Naive thymus-derived CD4-positive, alpha-beta T cell (primary cell): ENCODE measurements at places on chromosomes 11 and 22. TPM values are rescaled to one million over a fixed set of nuclear protein-coding genes. Genes with fewer than 3 reads are reported as not detected.

GRCh38 chr11:47268448-47269001 is 1.4 kb upstream of the MADD start:
- H3K4me1 ChIP-seq: peaks cover 43% of the 10 kb centered on the region
- H3K36me3 ChIP-seq: no peaks in the 10 kb centered on the region
- DNase-seq: no peak
- peak overlapping the region; percentile 65 for H3K4me3 ChIP-seq
- peak overlapping the region; percentile 95 for H3K27ac ChIP-seq

DNA sequence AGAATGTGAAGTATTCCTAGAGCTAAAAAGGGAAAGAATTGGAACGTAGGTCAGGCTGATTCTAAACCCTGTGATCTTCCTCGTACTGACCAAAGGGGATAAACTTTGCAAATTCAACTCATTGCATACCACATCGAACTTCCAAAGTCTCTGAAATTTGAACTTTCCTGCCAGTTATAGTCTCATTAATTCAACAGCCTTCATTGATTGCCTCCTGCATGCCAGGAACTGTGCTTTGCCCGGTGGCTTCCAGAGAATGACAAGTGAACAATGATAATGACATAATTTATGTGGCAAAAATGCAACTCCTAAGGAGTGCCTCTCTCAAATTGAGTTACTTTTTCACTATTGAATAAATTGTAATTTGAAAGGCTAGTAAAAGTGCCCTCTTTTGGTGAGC is 107.7 kb upstream of the LDLRAD3 start:
- H3K4me1 ChIP-seq: no peaks in the 10 kb centered on the region
- H3K27me3 ChIP-seq: no peaks in the 10 kb centered on the region
- no peak for DNase-seq
- no peaks in the 10 kb centered on the region for H3K36me3 ChIP-seq
- H3K27ac ChIP-seq: no peak overlapping the region

GRCh38 chr11:96257972-96258934 is 84.7 kb downstream of the MAML2 start:
- H3K27me3 ChIP-seq: no peaks in the 10 kb centered on the region
- H3K27ac ChIP-seq: peak overlapping the region; percentile 77
- peak overlapping the region; percentile 9 for H3K4me3 ChIP-seq
- no peaks in the 10 kb centered on the region for H3K36me3 ChIP-seq
- H3K4me1 ChIP-seq: peaks cover 82% of the 10 kb centered on the region

DNA sequence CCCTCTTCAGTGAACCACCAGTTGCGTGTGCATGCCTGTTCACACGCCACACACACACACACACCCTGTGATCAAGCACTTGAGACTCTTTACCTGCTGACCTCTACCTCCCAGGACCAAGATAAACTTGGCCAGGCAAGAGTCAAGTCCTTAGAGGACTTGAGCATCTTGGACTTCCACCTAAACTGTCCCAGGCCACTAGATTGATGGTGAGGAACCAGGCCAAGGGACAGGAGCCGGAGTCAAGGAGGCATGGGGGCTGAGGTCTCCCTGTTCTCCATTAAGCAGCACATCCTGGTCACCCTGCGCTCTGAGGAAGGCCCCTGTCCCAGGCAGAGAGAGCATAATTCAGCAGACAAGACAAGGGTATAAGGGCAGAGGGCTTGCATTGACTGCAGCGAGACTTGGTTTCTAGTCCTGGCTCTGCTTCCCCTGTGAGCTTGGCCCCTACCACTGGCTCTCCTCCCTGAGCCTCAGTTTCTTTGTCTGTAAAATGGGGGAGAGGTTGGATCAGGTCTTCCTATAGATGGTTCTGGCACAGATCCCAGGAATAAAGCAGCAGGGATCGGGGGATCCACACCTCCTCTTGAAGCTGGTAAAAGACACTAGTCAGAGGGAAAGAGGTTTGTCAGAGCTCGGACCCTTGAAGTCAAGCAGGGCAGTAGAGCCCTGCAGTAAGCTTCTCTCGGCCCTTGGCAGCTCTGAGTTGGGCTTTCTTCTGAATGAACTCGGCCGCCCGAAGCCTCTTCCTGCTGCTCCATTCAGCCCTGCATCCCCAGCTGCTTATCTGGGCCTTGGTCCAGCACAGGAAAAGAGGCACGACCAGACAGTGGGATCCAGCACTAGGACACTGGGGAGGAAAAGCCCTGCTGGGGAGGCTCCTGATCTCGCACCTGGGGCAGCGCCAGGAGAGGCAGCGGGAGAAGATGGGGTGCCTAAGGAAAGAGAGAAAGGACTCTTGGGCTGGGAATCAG is 2.0 kb downstream of the CREB3L1 start:
- DNase-seq: no peak
- H3K4me3 ChIP-seq: no peak overlapping the region
- no peaks in the 10 kb centered on the region for H3K36me3 ChIP-seq
- H3K4me1 ChIP-seq: no peaks in the 10 kb centered on the region
- H3K27ac ChIP-seq: no peak overlapping the region
- peaks cover 18% of the 10 kb centered on the region for H3K27me3 ChIP-seq

DNA sequence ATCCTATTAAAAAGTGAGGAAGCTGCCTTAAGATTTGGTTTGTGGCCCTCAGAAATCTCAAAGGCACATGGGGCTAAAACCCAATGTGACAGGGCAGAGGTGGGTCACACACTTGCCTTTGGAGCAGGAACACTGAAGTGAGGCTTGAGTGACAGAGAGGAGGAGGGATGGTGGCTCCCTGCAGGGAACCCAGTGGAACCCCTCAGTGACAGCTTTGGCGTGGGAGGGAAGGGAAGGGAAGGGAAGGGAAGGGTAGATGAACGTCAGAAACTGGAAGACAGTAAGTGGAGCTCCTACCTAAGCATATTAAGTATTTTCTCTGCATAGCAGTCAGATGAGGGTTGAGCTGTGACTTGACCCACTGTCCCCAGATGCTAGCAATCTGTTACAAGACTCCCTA is 68.5 kb downstream of the TMPRSS5 start:
- no peaks in the 10 kb centered on the region for H3K4me1 ChIP-seq
- H3K27me3 ChIP-seq: no peaks in the 10 kb centered on the region
- no peak overlapping the region for H3K27ac ChIP-seq

Gene TRMU
- 17.9 TPM for polyA plus RNA-seq

GRCh38 chr22:39422721-39423120 is 23.1 kb downstream of the TAB1 start:
- H3K4me1 ChIP-seq: no peaks in the 10 kb centered on the region
- peaks cover 8% of the 10 kb centered on the region for H3K36me3 ChIP-seq
- no peak for DNase-seq
- H3K27ac ChIP-seq: no peak overlapping the region

GRCh38 chr11:4682623-4683419 is 14.8 kb downstream of the OR51E2 start:
- no peak overlapping the region for H3K27ac ChIP-seq
- H3K27me3 ChIP-seq: no peaks in the 10 kb centered on the region
- H3K36me3 ChIP-seq: no peaks in the 10 kb centered on the region

Gene SPECC1L
- polyA plus RNA-seq: 18.4 TPM

GRCh38 chr11:34176751-34177209 is 71.4 kb downstream of the NAT10 start:
- no peak overlapping the region for H3K27ac ChIP-seq
- H3K4me1 ChIP-seq: no peaks in the 10 kb centered on the region
- H3K4me3 ChIP-seq: no peak overlapping the region
- H3K27me3 ChIP-seq: no peaks in the 10 kb centered on the region
- DNase-seq: no peak

- no peaks in the 10 kb centered on the region for H3K27me3 ChIP-seq
- H3K36me3 ChIP-seq: no peaks in the 10 kb centered on the region
- no peak overlapping the region for H3K27ac ChIP-seq
Observed at GRCh38 chr11:129856036-129856435, 39.3 kb downstream of the NFRKB start.

DNA sequence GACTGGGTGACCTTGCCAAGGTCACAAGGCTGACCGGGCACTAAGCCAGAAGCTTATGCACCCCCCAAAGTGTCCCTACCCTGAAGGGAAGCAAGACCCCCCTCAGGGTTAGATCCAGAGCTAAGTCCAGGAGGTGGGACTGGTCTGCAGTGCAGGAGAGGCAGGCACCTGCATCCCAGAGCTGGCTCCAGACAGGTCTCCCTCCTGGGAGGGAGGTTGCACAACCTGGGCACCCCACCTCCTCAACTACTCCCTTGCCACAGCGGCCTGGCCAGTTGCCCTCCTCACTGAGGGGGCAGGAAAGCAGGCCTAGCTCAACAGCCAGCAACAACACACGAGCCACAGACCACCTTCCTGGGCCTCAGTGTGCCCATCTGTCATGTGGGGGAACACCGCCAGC is 75.0 kb upstream of the TCF20 start:
- H3K4me1 ChIP-seq: peaks cover 9% of the 10 kb centered on the region
- H3K36me3 ChIP-seq: no peaks in the 10 kb centered on the region
- no peaks in the 10 kb centered on the region for H3K27me3 ChIP-seq

- no peaks in the 10 kb centered on the region for H3K4me1 ChIP-seq
- H3K27ac ChIP-seq: no peak overlapping the region
- no peaks in the 10 kb centered on the region for H3K36me3 ChIP-seq
- DNase-seq: no peak
- H3K27me3 ChIP-seq: no peaks in the 10 kb centered on the region
Observed at GRCh38 chr11:133726542-133726941, 118.8 kb downstream of the SPATA19 start.

DNA sequence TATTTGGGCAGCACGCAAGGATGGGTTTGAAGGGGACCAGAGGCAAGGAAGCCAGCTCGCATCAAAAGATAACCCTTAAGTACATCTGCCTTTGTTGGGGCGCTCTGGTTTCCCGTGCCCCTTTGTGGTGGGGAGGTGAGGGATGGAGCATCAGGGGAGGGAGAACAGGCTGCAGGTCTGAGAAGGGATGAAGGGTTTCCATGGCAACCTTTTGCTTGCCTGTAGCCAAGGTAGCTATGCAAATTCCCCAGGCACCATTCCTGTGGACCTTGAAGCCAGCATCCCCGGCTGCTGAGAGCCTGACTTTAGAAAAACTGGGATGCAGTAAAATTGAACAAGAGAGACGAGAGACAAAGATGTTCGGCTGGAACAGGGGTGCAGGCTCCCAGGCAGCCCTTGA is 75.7 kb downstream of the SEZ6L start:
- no peaks in the 10 kb centered on the region for H3K4me1 ChIP-seq
- no peak overlapping the region for H3K27ac ChIP-seq

DNA sequence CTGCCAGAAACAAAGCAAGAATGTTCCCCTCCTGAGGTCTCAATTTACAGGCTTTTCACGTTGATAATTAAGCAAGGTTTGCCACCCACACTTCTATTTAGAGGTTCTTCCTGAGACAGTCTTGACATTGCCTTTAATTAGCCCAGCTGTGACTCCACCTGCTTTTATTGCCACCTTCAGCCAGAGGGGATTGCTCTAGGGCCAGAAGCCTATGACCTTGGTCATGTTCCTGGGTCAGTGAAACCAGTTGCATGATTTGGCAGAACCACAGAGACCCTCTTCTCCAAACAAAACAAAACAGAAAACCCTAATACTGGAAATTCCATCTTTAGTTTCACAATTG is 89.8 kb downstream of the APIP start:
- H3K36me3 ChIP-seq: no peaks in the 10 kb centered on the region
- H3K27ac ChIP-seq: no peak overlapping the region
- H3K4me3 ChIP-seq: no peak overlapping the region
- no peak for DNase-seq
- no peaks in the 10 kb centered on the region for H3K4me1 ChIP-seq

GRCh38 chr11:32062540-32062939 is 28.3 kb upstream of the RCN1 start:
- H3K27me3 ChIP-seq: no peaks in the 10 kb centered on the region
- no peak for DNase-seq
- H3K4me3 ChIP-seq: no peak overlapping the region
- no peaks in the 10 kb centered on the region for H3K36me3 ChIP-seq
- no peak overlapping the region for H3K27ac ChIP-seq
- no peaks in the 10 kb centered on the region for H3K4me1 ChIP-seq

DNA sequence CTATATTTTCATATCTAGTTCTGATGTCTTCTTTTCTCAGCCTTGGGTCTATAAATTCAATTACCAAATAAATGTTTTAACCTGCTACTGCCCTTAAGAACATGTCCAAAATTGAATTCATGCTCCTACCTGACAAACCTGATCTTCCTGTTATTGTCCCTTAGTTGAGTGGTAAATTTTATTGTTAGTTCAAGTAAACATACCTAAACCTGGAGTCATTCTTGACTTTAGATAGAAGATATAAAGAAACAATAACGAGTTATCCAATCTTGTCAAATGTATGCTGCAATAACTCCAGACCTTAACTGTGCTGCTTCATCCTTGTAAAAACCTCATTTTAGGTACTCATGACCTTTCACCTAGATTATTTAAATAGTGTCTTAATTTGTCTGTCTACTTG is 34.6 kb upstream of the SC5D start:
- H3K27me3 ChIP-seq: no peaks in the 10 kb centered on the region
- no peaks in the 10 kb centered on the region for H3K4me1 ChIP-seq
- no peaks in the 10 kb centered on the region for H3K36me3 ChIP-seq
- no peak overlapping the region for H3K27ac ChIP-seq
- DNase-seq: no peak
- no peak overlapping the region for H3K4me3 ChIP-seq

- no peaks in the 10 kb centered on the region for H3K4me1 ChIP-seq
- no peak overlapping the region for H3K27ac ChIP-seq
- no peaks in the 10 kb centered on the region for H3K27me3 ChIP-seq
- no peak for DNase-seq
Observed at GRCh38 chr22:27997538-27997937, 78.5 kb upstream of the PITPNB start.

DNA sequence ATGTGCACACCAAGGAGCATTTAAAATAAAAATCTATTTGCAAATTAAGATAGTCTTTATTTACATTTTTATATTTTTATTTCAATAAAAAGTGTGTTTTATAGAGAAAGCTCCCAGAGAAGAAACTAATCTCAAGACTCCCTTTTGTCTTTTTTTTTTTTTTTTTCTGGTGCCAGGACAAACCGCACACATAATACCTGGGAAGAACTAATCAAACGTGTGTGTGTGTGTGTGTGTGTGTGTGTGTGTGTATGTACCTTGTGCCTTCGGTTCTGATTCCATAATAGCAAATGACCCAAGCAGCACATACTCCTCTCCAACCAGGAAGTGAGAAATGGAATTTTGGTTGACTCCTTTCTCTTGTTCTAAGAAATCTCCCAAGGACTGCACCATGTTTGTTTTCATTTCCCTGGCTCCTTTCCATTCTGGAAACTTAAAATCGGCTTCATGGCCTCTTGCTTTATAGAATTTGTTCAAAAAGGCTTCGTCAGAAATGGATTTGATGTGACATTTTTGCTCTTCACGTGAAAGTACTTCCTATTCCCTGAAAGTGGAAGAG is 65.3 kb downstream of the ST3GAL4 start:
- H3K4me1 ChIP-seq: peaks cover 8% of the 10 kb centered on the region
- H3K27ac ChIP-seq: no peak overlapping the region

Gene SOX6
- polyA plus RNA-seq: not detected

Gene OR8G1
- polyA plus RNA-seq: not detected

- H3K4me3 ChIP-seq: no peak overlapping the region
- no peaks in the 10 kb centered on the region for H3K4me1 ChIP-seq
- no peaks in the 10 kb centered on the region for H3K27me3 ChIP-seq
- no peak for DNase-seq
- H3K36me3 ChIP-seq: no peaks in the 10 kb centered on the region
Observed at GRCh38 chr11:12543596-12544415, 130.4 kb upstream of the TEAD1 start.
